ENCODE measurements at places on chromosomes 6 and 20.
A peak's percentile ranks its signal among the peaks of the same experiment; 100 is the strongest.

DNA sequence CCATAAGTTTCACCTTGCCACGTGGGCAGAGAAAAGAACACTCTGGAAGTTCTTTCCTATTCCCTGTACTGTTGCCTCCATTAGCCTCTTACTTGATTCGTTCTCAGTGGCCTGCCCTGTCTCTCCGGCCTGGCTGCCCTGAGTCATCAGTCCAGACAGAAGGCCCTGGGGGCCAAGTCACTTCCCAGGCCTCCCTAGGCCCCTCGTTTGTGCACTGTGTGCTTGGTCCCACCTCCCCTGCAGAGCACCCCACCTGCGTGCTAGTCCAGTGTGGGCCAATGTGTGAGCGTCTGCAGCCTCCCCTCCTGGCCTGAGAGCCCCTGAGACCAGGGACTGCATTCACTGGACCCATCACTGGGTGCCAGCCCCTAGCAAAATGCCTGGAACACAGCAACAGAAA, 191.2 kb upstream of the RREB1 start:
- peak; percentile 27 for DNase-seq

- DNase-seq = no peak
Measured at GRCh38 chr6:35485402-35485877, 11.4 kb downstream of the TEAD3 start.

GRCh38 chr6:74870403-74870802, 335.4 kb downstream of the COL12A1 start:
- peak; percentile 84 for DNase-seq

GRCh38 chr6:7589221-7589620, 777 bp upstream of the SNRNP48 start:
- no peak for DNase-seq

DNA sequence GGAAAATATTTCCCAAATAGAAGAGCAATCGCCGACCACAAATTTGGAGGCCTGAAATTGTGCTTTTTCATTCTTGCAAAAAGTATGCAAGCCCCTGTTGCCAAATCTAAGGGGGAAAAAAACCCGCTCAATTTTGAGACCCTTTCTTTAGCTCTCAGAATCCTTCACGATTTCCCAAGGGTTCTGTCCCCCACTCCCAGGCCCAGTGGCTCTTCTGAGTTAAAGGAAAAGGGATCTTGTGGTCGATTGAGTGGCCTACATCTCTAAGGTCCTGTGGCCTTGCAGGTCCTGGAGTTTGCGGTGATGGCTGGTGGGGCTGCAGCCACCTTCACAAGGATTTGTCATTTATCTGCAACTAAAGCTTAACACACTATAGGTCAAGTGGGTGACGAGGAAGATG, 1.8 kb downstream of the PAX1 start:
- no peak for DNase-seq

GRCh38 chr6:44538807-44539201, 151.3 kb downstream of the CDC5L start:
- no peak for DNase-seq

- DNase-seq = no peak
Measured at GRCh38 chr20:15706719-15707118, 866.5 kb downstream of the KIF16B start.

- peak; percentile 29 for DNase-seq
Measured at GRCh38 chr6:72861935-72862432, 240.1 kb downstream of the KCNQ5 start.

- no peak for DNase-seq
Measured at GRCh38 chr6:152232501-152233151, 404.5 kb downstream of the SYNE1 start.

DNA sequence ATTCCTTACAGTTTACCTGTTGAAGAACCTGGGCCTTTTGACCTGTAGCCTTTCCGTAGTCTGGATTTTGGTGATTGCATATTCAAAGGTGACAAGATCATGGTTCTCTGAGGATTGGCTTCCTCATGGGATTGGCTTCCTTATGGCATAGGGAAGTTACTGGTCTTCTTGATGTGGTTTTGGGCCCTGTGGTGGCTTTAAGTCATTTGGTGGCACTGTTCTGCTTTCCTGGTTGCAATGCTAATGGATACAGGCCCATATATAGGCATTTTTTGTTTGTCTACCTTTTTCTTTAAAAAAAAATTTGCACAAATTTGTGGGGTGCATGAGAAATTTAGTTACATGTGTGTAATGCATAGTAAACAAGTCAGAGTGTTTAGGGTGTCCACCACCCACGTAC, 185.7 kb downstream of the CDKAL1 start:
- DNase-seq = no peak

DNA sequence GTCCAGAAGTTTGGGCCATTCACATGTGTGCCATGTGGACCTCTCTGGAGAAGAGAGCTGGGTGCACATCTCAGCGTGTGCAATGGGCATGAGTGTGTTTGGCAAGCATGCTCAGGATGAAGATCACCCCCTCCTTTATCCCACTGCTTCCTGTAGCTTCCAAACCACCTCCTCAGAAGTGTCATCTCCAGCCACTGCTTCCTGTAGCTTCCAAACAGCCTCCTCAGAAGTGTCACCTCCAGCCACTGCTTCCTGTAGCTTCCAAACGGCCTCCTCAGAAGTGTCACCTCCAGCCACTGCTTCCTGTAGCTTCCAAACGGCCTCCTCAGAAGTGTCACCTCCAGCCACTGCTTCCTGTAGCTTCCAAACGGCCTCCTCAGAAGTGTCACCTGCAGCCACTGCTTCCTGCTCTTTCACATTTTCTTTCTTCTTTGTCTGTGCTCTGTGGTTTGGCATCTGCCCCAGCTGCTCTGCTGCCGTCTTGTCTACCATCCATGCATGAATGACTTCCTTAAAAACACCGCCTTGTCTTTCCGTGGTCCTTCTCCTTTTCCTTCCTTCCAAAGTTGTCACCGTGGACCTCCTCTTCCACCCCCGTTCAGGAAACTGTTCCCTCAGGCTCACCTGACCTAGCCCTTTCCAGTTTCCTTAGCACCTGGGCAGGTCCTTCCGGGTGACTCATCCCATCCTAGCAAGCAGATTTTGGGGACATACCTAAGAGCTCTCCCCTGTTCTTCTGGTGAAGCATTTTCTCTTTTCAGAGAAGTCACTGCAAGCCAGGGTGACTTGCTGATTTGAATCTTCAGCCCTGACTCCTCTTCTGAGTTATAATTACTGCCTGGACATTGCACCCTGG, 43.5 kb upstream of the TIAM2 start:
- no peak for DNase-seq

DNA sequence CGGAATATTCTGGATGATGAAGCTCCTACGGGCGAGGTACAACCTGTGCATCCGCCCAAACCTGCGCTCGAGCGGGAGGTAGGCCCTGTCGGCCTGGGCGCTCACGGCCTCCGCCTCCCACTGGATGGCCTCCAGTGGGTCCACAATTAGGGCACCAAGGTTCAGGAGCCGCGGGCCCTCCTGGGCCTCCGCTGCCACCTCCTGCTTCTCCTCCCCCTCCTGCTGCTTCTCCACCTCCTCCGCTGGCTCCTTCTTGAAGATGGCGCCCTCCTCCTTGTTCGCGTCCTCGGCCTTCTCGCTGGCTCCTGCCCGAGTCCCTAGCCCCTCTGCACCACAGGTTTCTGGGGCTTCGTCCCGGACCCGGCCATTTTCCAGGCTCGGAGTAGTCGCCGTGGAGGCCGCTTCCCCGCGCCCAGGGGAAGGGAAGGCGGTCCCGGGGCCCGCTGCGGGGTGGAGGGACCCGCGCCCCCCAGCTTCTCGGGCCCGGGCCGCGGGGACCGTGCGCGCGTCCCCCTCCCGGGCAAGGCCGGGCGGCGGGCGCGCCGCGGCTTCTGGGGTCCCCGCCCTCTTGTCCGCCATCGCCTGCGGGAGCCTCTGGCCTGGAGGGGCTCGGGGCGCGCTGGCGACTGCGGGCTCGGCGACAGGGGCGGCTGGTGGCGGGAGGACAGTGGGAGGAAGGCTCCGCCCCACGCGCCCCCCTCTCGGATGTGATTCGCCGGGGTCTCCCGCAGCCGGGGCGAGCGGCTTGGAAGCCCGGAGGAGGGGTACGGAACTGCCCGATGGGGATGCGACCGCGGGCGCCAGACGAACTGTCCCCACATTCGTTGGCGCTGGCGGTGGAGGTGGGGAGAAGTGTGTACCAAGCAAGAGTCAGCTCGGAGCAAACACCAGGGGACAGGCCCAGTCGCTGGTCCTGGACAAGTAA, 17.6 kb downstream of the PLAGL2 start:
- DNase-seq = peak; percentile 12

- DNase-seq = peak; percentile 83
Measured at GRCh38 chr6:2542858-2543218, 207.9 kb downstream of the MYLK4 start.

DNA sequence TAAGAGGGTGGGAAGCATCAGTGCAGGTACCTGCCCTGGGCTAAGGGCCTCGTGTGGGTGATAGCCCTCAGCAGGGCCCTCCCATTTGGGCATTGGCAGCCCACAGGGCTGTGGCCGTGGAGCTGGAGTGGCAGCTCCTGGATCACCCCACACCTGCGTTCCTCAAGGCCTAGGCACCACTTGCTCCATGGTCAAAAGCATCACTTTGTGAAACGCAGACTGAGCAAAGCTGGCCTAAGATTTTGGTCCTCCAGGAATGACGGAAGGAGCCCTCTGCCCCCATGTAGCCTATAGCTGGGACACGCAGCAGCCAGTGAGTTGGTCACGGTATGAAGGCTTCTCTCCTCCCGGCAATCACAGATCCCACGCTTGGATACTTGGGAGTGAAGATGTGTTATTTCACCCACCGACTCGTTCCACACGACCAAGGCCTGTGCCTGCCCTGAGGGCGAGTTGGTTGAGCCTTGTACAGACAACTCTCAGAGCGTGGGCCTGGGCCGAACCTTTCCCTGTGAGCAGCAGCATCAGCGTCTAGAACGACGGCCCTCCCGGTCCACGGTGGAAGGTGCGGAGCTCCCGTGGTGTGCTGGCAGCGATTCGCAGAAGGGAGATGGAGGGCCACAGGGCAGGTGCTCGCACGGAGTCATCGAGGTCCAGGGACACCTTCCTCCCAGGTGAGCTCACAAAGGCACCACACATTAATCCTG, 39.7 kb downstream of the THBS2 start:
- DNase-seq = no peak

- no peak for DNase-seq
Measured at GRCh38 chr6:93177918-93178317, 241.4 kb downstream of the EPHA7 start.

- no peak for DNase-seq
Measured at GRCh38 chr6:115971785-115972184, 88.9 kb downstream of the FRK start.

DNA sequence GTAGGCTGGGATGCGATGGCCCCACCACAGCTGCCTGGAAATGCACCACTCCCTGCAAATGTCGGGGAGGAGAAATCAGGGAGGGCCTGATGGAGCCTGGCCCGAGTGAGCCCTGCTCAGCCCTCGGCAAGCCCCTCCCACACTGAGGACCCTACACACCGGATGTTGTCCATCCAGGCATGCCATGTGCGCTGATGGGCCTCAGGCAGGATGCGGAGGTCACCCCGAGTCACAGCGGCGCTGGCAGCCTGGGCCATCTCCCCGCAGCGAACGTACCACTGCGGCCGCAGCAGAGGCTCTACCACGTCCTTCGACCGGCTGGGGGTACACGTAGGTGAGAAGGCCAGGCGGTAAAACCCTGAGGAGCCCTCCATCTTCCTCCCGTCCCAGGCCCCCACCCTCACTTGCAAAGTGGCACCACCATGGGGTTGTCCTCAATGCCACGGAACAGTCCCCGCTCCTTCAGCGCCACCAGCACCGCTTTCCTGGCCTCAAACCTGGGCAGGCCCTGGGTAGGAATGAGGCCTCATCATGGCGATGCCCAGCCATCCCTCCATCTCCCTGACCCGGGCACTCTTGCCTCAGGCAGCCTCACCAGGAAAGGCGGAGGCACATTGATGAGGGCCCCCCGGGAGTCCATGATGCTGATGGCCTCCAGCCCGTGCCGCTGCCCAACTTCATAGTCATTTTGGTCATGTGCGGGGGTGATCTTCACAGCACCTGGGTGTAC, 5.2 kb upstream of the VWA7 start:
- DNase-seq = no peak

DNA sequence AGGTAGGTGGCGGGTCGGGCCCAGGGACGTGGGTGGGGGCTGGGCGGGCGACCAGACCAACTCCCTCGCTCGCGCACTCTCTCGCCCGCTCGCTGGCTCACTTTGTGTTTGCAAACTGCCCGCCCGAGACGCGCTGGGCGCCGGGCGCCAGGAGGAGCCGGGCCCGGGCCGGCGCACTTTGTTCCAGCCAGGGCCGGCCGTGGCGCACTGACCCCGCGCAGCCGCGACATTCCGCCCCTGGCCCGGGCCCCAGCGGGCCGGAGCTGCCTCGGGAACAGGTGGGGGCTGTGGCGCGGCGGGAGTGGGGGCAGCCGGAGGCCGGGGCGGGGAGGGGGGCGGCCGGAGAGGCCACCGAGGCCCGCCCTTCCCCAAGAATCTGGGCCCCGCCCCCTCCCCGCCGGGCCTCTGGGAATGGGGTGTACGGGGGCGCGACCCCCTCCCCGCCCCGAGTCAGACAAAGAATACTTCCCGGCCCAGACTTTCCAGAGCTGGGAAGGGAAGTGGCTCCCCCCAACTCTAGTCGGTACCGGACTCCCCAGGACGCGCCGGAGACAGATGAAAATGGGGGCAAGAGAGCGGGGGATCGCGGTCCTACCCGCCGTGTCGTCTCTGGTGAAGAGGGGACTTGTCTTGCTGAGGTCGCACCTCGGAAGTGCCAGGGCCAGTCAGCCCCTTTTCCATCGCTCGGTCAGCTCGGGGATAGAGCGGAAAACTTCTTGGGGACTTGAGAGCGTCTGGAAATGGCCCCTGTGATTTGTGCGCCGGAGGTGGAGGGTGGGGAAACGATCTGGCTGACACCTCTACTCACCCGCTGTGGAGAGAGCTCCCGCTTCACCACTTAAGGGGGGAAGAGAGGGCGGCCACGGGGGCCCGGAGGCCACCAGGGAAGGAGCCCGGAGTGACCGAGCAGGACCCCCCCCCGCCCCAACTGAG, 951 bp downstream of the FOXP4 start:
- no peak for DNase-seq

DNA sequence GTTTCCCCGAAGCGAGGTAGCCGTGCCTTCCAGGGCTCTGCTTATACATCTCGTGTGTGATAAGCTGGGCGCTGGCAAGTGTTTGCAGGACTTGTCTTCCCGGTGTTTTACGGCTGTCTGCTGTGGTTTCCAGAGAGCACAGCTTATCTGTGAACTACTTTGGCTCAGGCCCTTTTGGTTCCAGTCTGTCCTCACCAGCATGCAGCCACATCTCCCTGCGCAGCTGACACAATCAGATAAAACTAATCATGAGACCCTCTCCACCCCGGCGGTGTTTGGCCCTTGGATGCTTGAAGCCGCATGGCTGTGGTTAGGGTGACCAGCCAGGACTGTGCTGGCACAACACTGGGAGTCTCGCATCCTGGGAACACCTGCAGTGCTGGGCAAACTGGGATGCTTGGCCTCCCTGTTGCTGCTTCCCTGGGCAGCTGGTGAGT, 241.8 kb upstream of the FOXQ1 start:
- DNase-seq = no peak

- no peak for DNase-seq
Measured at GRCh38 chr6:160427312-160428068, 79.3 kb downstream of the SLC22A3 start.

Data from renal cortical epithelial cell (primary cell).